ENCODE measurements at places on chromosomes 13 and 19.

GRCh38 chr13:65592731-65593130 is 1637.4 kb downstream of the PCDH9 start:
- DNase-seq: no peak

- DNase-seq: no peak
These were observed 639 bp downstream of the LENG1 start for GRCh38 chr19:54158812-54159351.

GRCh38 chr13:89550938-89551337 is 1796.5 kb upstream of the MIR17HG start:
- no peak for DNase-seq

DNA sequence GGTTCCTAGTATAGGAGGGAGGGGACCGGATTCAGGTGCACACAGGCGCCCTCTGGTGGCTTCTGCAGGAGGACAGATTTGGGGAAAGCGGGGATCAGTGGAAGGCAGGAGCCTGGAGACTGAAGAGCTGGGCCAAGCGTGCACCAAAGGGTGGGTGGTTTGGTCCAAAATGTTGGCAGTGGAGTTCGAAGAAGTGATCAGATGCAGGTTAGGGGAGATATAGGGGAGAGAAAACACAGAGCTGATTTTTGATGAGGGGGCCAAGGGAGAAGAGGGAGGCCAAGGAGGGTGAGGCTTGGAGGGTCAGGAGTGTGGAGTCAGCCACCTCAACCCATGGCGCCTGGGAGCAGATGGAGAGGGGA is 6.8 kb upstream of the CARM1 start:
- DNase-seq: peak; percentile 49

GRCh38 chr13:35787937-35788336 is 311.4 kb upstream of the MAB21L1 start:
- no peak for DNase-seq

- DNase-seq: no peak
These were observed 14.6 kb downstream of the RAB20 start for GRCh38 chr13:110546926-110547325.

DNA sequence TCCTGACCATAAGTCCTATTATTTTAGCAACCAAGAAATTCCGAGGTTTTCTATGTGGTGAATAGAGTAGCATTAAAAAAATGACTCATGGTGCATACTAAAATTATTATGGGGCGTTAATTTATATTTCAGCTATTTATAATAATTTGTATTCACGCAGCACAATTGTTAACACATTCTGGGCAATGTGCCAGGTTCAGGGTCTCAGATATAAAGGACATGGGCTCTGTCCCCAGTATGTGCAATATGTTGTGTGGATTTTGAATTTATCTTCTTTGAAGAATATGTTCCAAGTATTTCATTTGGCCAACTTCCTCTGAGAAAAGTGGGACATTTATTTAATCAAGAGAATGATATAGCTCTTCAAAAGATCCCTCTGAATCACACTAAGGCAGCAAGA is 1434.7 kb upstream of the PRR20A start:
- DNase-seq: no peak

DNA sequence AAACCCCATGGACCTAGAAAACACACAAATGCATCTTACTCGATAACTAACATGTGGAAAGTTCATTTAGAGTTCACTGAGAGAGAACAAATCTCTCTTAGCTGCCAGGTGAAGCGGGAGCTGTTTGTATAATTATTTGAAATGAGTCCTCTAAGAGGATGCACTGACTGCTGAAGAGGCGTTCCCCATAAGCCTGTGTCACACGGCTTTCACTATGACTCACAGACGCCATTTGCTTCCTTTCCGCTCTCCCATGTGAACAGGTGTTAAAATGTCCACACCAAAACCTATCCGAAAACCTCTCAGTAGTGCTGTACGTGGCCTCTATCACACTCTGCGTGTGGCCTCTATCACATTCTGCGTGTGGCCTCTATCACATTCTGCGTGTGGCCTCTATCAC is 101.8 kb downstream of the SOX1 start:
- DNase-seq: no peak

- no peak for DNase-seq
These were observed 250.3 kb upstream of the ATXN8OS start for GRCh38 chr13:69857183-69857821.

GRCh38 chr13:24168392-24168750 is 7.9 kb downstream of the SPATA13 start:
- no peak for DNase-seq

- DNase-seq: no peak
These were observed 792.4 kb upstream of the SLITRK5 start for GRCh38 chr13:86878781-86879180.

GRCh38 chr19:21221693-21222092 is 79.9 kb downstream of the ZNF431 start:
- DNase-seq: no peak

GRCh38 chr13:33331962-33332361 is 46.4 kb upstream of the STARD13 start:
- no peak for DNase-seq

- no peak for DNase-seq
These were observed 5.9 kb downstream of the MED16 start for GRCh38 chr19:887072-887471.

GRCh38 chr13:33204130-33204927 is 81.2 kb downstream of the STARD13 start:
- no peak for DNase-seq

GRCh38 chr13:100247937-100248336 is 159.0 kb downstream of the PCCA start:
- DNase-seq: no peak

DNA sequence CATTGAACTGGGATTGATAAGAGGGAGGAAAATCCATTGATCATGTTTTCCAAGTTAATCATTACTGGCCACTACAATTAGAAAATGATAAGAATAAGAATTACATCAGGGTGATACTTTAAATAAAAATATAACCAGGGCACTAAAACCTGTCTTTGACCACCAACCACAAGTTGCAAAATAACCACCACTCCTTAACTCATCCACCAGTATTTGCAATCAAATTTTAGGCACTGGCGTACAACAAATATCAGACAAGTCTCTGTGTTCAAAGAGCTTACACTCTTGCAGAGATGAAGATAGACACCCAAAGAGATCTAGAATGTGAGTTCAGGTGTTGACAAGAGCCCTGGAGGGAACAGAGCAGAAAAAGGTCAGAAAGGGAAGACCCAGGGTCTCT is 514 bp downstream of the CEACAM3 start:
- DNase-seq: no peak

DNA sequence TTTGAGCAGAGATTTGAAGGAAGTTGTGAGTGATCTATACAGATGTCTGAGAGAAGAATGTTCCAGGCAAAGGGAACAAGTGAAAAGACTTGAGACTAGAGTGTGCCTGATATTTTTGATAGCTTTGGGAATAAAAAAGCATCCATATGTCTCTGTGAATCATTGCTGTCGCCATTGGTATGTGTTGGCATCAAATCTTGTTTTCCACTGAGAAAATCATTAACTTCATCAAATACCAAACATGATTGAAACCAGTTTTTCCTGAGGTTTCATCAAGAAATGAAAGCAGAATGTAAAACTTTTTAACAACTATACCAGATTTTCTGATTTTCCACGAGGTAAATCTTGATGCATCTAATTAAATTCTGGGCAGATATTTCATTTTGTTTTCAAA is 862.6 kb downstream of the DIAPH3 start:
- DNase-seq: no peak

- DNase-seq: no peak
These were observed 6.1 kb upstream of the LSM4 start for GRCh38 chr19:18329035-18329376.

DNA sequence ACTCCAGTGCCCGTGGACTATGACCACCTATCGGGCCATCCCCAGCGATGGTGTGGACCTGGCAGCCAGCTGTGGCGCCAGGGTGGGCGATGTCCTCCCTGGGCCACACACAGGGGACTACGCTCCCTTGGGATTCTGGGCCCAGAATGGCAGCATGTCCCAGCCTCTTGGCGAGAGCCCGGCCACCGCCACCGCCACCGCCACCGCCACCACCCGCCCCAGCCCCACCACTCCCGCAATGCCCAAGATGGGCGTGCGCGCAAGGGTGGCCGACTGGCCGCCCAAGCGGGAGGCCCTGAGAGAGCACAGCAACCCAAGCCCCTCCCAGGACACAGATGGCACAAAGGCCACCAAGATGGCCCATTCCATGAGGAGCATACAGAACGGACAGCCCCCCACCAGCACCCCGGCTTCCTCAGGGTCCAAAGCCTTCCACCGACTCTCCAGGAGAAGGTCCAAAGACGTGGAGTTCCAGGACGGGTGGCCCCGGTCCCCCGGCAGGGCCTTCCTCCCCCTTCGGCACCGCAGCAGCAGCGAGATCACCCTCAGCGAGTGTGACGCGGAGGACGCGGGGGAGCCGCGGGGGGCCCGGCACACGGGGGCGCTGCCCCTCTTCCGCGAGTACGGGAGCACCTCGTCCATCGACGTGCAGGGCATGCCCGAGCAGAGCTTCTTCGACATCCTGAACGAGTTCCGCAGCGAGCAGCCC is 142.3 kb downstream of the DPF1 start:
- DNase-seq: no peak

DNA sequence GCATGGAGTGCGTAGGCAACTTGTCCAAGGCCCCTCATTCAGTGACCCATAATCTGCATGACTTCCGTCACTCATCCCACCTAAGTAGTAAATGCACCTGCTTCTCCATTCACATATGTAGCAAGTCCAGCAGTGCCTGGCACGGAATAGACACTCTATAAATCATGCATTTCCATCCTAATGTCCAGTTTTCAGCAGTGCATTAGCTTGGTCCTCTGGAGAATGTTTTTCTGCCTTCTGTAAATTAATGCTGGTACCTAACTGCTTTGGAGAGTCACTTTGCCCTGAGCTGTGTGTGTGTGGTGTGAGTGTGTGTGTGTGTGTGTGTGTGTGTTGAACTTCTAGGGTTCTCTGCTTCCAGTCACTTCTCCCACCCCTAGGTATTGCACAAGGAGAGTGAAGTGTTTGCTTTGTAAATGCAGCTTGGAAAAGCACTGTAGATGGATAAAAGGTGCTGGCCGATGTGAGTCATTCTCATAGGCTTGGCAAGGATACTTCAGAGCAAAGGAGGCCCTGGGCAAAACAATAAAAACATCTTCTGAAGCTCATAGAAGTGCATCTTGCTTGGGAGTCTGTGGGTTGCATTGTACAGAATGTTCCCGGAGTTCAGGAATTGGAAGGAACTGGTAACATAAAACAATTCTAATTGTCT is 181.8 kb downstream of the KATNAL1 start:
- no peak for DNase-seq

DNA sequence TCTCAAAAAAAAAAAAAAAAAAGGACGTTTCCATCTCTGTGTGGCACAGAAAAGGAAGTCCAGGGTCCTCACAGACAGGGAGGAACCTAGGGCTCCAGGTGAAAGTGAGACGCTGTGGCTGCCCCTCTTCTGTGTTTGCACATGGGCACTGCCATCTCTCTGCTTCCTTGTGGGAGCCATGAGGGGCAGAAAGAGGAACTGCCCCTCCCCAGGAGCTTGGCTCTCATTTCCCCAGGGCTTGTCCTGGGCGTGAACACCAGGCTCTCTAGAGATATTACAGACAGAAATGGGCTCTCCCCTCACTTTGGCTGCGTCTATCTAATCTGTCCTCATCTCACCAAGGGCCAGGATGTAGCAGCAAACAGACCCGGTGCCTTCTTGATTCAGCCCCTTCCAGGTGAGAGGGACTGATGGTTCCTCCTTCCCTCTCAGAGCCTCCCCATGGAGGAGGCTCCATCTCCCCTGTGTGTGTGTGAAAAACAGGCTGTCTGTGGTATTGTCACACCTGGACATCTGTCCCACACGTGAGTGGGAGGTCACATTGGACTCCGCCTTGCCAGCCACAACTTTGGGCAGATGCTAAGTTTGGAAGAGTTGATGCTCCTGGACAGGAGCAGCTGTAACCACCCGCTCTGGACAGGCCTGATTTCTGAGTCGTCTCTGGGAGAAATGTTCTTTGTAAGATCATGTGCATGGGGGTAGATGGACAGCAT is 840 bp upstream of the LILRA4 start:
- DNase-seq: no peak

DNA sequence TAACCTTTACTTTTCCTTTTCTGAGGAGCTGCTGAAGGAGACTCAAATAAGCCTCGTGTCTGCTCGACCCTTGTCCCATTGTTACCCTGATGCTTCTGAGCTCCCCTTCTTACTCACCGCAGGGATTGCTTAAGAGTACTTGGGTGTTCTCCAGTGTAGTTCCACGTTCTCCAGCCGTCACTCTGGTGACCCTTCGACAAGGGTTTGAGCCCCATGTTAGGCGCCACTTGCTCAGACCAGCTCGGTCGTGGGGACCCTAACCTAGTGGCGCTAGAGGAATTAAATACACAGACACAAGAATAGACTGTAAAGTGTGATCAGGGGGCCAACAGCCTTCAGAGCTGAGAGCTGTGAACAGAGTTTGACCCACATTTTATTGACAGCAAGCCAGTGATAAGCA is 10.3 kb downstream of the ZNF480 start:
- no peak for DNase-seq

GRCh38 chr13:93290503-93290902 is 63.9 kb downstream of the GPC6 start:
- no peak for DNase-seq

DNA sequence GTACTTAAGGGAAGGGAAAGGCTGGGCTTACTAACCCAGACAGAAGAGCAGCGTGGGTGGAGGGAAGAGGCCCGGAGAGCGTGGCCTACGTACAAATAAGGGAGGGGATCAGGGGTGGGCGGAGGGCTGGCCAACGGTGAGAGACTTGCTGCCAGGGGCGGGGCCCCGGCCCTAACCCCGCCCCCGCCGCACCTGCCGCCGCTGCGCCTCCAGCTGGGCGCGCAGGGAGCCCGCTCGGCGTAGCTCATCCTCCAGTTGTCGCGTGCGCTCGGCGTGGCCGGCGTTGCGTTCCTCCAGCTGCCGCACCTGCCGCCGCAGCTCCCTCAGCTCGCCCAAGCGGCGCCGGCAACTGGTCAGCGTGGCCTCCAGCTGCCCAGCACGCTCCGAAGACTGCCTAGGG is 5.7 kb downstream of the HOOK2 start:
- peak; percentile 29 for DNase-seq

GRCh38 chr19:17797424-17798201 is 2.7 kb downstream of the B3GNT3 start:
- DNase-seq: no peak

DNA sequence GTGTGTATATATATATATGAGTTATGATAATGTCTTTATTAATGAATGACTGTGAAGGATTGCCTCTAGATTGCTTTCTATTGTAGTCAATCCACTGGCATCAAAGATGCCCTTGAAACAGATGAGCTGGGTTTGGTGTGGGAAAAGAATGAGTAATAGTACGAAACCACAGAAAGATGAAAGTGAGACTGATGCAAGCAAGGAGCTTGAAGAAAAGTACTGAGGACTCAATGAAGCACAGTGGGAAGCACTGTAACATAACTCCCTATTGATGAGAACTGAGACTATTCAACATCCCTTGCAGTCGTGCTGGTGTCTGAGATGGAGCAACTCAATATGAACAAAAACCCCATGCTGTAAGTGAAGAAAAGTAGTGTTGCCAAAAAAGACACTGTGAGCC is 1794.2 kb downstream of the SLITRK5 start:
- no peak for DNase-seq
